ENCODE measurements at places on chromosomes 6 and 20.

DNA sequence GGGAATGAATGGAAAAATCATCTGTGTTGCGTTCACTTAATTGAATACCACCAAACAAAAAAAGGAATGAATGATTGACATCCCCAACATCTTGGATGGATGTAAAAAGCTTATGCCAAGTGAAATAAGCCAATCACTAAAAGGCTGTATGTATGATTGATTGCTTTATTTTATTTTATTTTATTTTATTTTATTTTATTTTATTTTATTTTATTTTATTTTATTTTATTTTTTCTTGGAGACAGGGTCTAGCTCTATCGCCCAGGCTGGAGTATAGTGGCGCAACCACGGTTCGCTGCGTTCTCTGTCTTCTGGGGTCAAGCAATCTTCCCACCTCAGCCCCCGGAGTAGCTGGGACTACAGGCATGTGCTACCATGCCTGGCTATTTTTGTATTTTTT lies 263.3 kb downstream of the CDKAL1 start:
- DNase-seq, result no peak

DNA sequence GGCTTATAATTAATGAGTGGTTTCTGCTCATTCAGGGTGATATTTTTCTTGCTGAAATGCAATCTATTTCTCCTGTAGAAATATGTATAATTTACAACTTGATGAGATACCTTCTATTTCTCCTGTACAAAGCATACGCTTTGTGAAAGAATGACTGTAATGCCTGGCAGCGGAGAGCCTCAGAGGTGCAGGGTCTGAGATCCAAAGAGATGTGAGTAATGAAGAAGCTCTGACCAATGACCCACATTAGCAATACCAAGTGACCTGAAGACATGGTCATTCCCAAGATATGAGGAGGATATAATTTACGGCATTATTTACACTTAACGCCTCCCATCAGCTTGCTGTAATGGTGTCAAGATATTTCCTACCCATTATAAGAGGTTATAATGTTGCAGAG lies 98.4 kb upstream of the RAB32 start:
- no peak for DNase-seq

DNA sequence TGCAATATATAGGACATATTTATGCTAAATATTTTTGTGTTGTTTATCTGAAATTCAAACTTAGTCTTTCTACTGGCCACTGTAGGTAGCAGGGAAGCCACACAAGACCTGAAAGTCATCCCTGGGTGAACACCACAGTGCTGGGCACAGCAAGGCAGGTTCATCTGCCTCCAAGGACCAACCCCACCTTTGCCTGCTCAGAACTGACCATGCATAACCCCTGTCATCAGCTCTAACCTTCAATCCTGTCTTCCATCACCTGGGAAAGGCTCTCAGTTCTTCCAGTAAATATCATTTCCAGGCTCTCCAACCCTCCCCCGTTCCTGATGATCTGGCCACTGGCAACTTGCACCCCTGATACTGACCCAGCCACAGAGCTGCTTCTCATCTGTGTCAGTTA lies 32.7 kb upstream of the CST7 start:
- DNase-seq, result no peak

DNA sequence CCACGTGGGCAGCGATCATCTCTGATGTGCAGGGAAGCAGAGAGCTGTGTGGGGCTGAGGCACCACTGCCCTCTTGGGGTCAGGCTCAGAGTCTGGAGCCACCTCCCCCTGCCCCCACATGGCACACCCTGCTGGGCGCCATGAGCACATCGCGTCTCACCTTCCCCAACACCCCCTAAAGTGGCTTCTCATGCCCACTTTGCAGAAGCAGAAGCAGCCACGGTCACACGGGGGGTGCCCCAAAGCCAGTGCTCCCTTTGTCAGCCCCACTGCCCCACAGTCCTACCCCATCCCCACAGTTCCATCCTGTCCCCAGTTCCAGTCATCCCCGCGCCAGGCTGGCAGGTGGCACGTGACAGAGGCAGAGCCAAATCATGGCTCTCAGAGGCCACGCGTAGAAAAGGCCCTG lies 19.5 kb downstream of the SDCBP2 start:
- DNase-seq, result no peak

DNA sequence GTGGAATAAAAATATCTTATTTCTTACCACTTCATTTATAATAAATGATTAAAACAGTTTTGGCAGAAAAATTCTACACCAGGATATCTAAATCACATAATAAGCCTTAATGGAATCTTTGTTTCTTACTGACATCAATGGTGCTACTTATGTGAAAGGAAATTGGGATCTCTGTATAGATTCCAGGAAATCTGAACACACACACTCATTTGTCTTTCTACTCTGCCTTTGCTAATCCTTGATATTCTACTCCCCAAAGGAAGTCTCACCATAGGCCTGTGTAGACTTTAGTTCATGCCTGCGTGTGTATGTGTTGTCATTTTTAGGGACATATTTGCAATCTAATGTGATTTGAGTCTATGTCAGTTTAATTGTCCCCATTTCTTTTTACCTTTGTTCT lies 7.9 kb downstream of the ADGRB3 start:
- no peak for DNase-seq

DNA sequence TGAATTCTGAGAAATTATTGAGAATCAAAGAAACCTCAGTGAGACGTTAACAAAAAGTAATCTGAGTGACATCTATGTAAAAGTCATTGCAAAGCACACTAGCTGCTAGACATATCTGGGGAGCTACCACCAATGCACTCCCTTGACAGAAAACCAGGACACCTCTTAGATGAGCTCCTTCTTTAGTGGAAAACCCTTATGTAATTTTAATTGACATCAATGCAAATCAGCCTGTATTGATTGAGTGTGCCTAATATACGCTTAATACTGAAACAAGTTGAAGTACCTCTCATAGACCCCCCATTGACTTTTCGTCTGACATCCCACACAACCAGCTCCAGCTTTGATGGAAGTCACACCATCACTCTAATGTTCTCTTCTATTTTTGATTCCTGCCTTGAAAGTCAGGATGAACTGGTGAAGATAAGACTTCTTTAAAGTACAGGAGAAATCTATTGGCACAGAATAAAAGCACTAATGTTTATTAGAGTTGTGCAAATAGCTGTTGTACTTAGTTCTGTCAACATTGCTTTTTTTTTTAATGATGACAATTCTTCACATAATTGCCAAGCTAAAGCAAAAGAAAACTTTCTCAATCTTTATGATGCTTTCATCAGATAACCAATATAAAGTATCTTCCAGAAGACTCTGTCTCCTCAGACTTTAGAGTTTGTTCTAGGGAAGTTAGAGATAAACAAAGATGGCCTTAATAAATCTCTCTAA lies 98.0 kb upstream of the FAM8A1 start:
- DNase-seq, result no peak

DNA sequence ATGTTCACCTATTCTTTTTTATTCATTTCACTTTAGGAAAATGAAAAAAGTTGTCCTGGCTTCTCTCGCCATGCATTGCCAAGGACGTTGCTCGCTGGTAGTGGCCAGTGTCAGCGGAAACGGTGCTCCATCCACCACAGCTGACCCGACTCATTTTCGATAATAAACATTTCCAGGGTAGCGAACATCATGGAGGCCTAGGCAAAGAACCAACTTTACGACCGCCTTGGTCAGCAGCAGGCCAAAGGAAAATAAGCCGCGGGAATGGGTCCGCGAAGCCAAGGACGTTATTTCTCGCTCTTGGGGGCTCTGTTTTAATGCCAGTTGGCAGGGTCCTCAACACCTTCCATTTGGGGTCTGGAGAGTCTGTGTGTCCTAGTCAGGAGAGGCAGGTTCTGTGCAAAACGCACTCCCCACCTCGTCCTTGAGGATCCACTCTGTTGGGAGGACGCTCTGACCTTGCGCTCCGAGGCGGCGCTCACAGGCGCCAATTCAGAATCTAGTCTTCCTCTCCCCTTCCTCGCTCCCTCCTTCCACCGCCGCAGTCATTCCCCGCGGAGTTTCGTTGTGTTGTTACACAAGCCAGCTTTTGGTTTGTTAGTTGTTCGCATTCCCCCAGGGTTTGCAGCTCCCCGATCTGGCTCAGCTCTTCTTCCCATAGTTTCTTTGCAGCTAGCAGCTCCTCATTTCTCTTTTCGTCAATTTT lies 4.1 kb upstream of the PAX1 start:
- DNase-seq, result no peak

DNA sequence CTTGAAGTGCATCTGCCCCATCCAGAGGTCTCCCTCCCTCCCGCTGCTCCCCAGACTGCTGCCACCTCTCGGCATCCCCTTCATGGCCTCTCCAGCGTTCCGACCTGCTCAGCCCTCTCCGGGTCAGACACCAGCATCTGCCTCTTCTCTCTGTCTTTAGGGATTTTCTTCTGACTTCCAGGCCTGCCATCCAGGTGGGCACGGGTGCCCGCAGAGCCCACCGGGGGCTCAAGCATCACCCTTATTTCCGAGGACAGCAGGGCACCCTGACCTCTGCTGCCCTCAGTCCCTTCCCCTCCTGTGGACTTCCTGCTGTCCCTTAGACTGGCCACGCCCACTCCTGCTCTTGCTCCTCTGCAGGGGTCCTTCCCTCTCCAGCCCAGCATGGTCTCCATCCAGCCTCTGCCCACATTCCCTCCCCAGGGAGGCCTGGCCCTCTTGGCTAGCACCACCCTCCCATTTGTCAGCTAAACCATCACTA lies 3.3 kb downstream of the NPEPL1 start:
- DNase-seq, result no peak

DNA sequence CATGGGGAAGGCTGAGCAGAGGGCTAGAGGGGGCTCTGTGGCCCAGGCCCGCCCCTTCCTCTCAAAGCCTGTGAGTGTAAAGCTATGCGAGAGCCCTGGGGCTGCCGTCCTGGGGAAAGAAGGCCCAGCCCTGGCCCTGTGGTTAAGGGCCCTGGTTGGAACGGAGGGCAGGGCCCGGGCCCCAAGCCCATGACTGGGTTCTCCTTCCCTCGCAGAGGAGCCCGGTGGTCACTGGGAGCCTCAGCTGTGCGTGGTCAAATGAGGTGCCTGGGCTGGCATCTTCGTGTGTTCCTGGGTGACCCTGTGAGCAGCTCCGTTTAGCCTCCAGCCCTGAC lies 56.0 kb downstream of the SMOC2 start:
- DNase-seq, result no peak

DNA sequence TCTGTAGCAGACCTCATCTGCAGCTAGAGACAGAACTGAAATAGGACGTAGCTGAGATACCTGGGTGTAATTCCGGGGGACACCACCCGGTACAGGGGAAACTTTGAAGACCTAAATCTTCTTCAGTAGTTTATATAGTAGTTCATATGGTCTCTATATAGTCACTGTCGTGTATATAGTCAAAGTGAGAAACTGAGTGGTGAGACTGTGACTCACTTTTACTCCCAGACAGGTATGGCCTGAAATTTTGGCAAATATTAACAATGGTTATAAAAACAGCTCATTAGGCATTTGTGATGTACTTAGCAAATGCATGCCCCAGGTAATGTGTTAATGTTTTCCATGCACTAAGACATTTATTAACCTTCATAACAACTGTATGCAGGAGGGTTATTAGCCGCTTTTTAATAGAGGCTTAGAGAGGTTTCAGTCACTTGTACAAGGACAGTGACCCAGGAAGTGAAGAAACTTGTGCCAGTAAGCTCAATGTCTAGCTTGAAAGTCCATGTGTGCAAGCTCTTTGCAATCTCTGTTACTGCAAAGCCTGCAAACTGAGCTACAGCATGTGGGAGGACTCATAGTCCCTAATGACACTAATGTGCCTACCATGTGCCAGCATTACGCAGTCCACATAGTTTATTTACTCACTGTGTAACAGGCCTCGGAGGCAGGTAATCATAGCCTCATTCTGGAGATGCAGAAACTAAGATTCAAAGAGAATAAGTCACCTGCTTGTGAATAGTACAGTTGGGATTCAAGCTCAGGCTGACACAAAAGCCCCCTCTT lies 165.4 kb upstream of the CHD6 start:
- no peak for DNase-seq

DNA sequence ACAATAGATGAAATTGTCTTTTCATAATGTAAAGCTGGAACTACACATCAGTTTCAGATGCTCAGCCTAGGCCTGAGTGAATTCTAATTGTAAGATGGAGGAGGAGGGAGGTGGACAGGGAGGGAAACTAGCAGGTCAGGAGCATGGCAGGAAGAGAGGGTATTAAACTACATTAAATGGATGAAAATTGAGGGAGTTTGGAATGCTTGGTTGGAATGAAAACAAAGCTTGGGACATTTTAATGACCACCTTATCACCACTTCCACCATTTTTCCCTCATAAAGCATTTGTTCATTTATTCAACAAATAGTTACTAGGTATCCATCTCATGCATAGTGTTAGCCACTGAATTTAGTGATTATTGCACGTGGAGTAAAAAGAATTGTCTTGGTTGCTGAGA lies 65.0 kb downstream of the KIZ start:
- no peak for DNase-seq

GRCh38 chr20:18287546-18287914 lies 797 bp upstream of the ZNF133 start:
- no peak for DNase-seq

GRCh38 chr6:66985816-66986215 lies 1278.8 kb upstream of the EYS start:
- no peak for DNase-seq

DNA sequence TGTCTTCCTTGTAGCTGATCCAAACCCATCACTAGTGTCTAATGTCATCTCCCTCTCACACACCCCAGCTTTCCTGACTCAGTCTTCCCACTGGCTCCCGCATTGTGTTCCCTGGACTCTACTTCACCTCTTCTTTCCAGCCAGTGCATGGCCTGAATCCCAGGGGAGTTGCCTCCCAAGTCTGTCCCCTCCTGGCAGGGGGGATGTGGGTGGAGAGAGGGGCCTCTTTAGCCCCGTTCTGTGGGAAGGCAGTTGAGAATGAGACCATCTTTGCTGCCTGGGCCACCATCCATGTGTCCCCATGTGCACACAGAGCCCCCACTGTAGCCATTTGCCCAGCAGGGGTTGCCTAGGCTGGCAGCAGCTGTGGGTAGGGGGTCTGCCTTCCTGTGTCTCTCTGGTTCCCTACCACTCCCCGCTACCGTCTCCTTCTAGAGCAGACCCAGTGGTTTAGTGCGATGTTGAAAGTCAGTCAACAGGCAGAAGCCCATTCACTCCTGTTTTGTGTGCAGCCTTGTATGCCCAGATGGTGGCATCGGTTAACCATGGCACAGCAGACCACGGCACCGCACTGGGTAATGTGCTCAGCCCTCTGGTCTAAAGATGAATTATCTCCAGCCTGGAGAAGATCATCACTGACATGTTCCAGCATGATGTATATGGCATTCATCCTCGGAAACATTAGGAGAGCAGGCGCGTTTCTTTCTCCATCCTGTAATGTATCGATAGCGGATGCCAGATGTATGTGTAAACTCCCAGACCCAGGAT lies 178.8 kb upstream of the SNX9 start:
- no peak for DNase-seq

- no peak for DNase-seq
Measured at GRCh38 chr6:1580109-1580508, 29.6 kb upstream of the FOXC1 start.

- DNase-seq, result no peak
Measured at GRCh38 chr20:46683939-46684750, 5.1 kb downstream of the TP53RK start.

- no peak for DNase-seq
Measured at GRCh38 chr6:157537556-157537955, 156.6 kb downstream of the ZDHHC14 start.
